ENCODE measurements at places on chromosomes 11 and 22. TPM values are rescaled to one million over a fixed set of nuclear protein-coding genes. Genes with fewer than 3 reads are reported as not detected.

DNA sequence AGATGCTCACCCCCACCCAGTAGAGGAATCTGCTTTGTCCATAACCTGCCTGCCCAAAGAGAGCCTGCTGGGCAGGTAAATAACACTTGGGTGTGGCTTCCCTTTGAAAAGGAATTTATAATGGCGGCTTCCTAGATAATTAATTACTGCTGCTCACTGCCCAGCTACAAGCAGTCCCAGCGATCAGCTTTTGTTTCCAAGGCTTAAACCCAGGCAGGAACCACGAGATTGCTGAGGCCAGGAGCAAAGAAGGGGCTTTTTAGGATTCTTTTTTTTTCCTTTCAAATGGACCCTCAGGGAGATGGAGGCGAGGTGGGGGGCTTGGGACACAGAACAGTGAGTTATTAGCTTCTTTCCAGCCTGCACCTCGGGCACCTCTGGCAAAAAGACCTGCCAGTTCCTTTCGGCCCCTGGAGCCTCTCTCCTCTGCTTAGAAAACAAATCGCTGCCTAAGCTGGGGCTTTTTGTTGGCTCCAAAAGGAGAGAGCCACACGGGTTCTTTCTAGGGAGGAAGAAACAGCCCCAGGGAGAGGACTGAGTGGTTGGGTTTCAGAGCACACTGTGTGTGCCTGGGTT is 107.2 kb downstream of the TSPAN18 start:
- H3K27ac ChIP-seq, result no peak overlapping the region
- peaks cover 26% of the 10 kb centered on the region for H3K27me3 ChIP-seq
- H3K36me3 ChIP-seq, result no peaks in the 10 kb centered on the region
- DNase-seq, result no peak

DNA sequence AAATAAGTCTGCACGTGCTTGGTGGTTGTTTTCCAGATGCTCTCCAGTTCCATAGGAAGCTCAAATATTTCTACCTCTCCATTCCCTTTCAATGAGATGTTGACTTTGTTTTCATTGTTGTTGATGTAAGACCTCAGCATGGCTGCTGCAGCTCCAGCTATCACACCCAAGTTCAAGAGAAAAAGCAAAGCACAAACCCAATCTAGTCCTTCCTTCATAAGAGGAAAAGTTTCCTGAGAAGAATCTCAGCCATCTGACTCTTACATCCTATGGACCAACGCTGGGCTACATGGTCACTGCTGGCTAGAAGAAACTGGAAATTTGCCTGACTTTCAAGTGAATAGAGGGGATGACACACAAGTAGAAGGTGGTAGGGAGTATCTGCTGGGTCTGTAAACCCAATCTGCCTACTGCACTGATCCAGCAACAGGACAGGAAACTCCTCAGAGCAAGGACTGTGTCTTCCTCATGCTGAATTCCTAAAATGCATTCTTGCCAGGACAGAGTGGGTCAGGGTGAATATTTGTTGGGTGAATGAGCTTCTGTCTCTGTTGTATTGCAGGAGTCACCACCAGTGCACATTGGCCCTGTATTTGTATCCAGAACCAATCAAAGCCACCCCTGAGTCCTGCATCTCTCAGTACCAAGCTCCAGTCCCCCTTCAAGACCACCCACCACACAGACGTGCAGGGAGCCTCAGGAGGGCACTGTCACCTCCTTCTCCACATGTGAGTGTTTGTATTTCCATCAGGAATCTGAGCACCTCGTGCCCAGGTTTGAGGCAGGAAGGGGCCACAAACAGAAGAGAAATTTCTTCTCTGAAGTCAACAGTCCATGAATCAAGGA is 118.0 kb upstream of the IGLL5 start:
- H3K4me1 ChIP-seq, result no peaks in the 10 kb centered on the region
- H3K36me3 ChIP-seq, result no peaks in the 10 kb centered on the region
- DNase-seq, result no peak

DNA sequence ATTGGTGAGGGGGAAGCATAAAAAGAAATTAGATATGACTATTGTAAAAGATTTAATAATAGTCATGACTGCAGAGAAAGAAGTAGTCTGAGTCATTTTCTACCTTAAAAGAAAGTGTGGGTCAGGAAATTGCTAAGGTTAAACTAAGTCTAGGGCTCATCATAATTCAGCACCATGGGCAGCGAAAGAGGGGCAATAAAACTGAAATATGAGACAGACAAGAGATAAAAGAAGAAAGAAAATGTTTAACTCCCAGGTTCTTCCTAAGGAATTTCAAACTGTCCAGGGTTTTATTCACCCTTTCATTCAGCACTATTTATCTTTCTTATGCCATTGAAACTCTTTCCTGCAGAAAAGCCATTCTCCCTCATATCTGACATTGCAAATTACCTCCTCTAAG is 114.4 kb upstream of the API5 start:
- no peak overlapping the region for H3K4me3 ChIP-seq
- H3K27me3 ChIP-seq, result no peaks in the 10 kb centered on the region

Gene CHRM4
- 1.2 TPM for total RNA-seq

Gene LINC01488
- not detected for total RNA-seq

Gene OTOG
- not detected for total RNA-seq

Gene B4GALNT4
- 5.1 TPM for total RNA-seq
